ENCODE measurements at places on chromosomes 12 and 14.

DNA sequence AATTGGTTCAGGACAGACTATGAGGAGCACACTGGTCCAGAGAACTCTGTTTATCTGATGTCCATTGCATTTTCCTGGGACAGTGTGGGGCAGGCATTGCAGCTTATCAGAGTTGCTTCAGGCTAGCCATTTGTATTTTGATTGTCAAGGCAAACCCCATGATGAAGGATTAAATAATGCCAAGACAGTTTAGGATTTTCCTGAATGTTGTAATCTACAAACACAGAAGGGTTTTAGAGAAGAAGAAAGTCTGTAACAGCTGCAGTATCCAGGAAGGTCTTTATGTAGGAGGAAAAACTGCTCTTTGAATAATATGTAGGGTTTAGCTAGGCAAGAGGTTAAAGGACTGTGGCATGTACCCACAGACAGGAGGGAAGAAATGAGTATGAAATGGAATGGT, 32.2 kb upstream of the UNC79 start:
- DNase-seq = no peak

DNA sequence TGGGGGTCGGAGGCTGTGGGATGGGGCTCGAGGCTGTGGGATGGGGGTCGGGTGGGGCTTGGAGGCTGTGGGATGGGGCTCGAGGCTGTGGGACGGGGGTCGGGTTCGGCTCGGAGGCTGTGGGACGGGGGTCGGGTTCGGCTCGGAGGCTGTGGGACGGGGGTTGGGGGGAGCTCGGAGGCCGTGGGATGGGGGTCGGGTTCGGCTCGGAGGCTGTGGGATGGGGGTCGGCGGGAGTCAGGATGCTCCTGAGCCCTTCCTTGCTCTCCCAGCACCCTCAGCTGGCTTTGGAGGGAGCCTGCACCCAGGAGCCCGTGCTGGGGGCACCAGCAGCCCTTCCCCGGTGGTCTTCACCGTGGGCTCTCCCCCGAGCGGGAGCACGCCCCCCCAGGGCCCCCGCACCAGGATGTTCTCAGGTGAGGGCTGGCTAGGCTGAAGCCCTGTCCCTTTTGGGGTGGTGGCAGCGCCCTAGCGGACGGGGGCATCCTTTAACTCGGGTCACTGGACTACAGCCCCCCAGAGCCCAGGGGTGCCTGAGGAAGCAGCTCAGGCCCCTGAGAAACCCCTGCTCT, 11.9 kb upstream of the PUS1 start:
- DNase-seq = no peak

DNA sequence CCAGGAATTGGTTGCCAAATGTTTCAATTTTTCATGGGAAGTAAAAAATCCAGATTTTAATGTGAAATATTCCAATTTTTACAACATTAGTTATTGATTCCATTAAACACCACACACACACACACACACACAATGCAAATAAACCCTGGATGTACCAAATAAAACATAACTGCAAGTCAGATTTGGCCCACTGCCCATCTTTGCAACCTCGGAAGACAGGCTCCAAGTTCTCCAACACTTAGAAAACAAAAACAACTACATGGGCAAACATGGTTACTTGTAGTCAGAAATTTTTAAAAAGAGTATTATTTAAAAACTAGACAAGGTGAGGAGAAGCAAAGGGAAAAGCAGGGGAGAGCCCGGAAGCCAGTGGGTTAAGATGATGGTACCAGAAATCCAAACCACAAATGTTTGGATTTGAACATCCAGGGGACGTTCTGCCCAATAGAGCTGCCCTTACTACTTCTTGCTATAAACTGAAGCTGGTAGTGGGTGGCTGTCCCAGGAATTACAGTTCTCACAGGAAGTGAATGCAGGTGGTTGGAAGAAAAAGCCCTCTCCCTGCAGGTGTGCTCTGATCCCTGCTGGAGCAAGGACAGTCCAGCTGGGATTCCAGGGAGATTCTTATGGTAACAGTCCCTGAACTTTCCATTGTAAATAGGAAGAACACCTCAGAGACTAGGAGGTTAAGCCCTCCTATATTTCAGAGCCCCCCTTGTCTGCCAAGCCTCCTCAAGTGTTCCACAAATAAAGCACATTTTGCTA, 111.7 kb downstream of the SLC25A21 start:
- no peak for DNase-seq

DNA sequence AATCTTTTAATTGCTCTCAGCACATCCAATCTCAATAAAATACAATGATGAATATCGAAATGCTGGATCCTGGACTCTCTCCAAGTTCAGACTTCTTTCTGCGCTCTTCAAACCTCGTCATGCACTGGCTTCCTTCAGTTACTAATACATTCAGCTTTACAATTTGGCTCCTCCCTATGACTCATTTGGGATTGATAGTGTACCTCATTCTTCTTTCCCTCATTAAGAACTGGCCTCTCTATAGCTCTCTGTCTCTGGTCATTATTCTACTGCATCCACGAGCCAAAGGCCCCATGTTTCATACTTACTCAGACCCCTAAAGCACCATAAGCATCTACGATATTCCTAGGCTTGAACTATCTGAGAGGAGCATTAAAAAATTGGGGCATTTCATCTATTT, 4.9 kb downstream of the TSPAN8 start:
- DNase-seq = no peak

DNA sequence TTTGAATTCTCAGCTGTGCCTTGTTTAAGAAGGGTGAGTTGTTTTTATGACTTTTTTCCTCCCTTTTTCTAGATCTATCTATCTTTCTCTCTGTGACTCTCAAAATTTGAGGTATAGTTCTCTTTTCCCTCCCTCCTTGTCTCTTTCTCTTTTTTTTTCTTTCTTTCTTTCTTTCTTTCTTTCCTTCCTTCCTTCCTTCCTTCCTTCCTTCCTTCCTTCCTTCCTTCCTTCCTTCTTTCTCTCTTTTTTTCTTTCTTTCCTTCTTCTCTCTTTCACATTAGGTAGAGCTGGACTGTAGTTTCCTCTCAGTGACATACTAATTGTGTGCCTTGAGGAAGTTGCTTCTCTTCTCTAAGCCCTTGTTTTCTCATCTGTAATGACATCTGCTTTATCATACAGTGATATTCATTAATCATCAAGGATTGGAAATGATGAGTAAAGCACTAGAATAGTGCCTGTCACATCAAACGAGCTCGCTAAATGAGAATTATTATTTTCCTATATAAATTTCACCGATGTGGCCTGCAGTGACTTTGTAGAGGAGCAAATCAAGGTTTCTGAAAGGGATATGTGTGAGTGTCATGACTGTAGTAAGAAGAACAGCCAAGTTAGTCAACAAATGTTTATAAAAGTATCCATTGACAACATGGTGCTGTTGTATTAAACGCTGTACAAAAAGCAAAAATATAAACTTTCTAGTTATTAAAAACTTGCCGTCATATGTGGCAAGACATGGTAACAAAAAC, 78.9 kb upstream of the SLC38A2 start:
- no peak for DNase-seq

GRCh38 chr12:115763982-115764621, 513.4 kb downstream of the MED13L start:
- no peak for DNase-seq

- DNase-seq = no peak
Observed at GRCh38 chr14:54782751-54783659, 119.6 kb downstream of the GCH1 start.

DNA sequence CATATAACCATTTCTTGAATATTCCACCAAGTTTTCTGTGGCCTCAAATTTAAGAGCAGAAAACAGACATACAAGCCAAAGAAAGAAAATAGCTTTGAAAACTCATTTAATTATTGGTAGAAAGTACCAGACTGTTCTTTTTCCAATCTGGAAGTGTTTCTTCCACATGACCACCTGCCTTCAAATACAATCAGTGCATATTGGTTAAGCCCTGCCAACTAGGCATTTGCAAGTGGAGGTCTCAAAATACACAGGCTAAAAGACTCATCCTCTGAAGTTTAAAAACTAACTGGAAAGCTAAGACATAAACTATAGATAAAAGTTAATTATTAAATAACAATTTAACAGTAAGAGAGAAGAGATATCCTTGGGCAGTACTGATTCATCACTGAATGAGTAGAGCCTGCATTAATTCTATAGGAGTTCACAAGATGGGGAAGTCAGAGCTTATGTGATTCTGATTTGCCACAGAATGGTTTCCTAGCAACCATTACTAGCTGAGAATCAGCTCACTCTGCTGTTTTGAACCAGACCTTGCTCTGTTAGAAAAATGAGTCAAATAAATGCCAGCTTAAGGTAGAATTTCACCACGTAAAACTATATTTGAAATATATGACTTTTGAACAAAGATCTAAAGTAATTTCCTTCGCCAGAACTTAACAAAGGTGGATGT, 433.8 kb downstream of the FUT8 start:
- DNase-seq = no peak

- no peak for DNase-seq
Observed at GRCh38 chr14:36579573-36580140, 2.8 kb downstream of the NKX2-8 start.

GRCh38 chr14:73313151-73313550, 75.8 kb downstream of the PAPLN start:
- no peak for DNase-seq

GRCh38 chr12:116708826-116709756, 28.8 kb downstream of the SPRING1 start:
- peak; percentile 20 for DNase-seq

DNA sequence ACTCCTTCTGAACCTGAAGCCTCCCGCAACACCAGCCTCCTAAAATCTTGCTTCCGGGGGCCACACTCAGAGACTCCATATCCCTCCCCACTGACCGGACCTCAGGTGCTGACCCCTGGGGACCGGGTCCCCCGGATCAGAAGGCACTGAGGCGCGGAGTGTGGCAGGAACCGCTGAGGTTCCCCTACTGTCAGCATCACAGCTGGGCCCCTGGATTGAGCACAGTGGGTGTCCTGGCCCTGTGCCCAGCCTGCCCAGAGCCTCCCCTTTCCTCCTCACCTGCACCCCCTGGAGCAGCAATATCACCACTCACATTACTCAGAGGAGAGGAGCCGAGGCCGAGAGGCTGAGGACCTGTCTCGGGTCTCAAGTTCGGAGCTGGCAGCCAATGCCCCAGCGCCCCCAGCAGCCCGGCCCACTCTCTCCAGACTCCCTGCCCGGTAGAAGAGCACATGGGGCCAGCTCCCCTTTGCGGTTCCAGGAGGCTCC, 101.2 kb upstream of the EIF5 start:
- DNase-seq = no peak

DNA sequence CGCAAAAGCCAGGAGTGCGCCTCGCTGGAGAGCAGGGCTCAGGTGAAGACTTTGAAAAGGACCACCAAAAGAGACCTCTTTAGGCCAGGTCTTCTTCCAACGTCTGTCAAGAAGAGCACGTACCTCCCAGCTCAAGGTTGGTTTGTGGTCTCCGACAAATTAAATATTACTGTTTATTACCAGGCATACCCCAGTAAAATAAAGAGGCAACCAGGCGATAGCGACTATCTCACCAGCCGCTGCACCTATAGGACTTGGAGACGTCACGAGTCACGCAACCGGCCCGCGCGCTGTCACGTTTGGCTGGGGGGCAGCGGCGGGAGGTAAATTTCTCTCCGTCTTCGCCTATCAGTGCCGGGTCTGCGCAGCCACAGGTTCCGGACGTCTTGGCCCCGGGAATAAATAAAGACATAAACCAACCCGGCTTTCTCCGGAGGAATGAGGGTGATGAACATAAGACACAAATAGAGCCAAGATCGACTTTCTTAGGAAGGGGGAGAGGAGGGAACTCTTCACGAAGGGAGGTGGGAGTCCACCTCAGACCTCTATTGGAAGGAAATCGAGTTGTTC, 2.0 kb upstream of the TBX5 start:
- no peak for DNase-seq

DNA sequence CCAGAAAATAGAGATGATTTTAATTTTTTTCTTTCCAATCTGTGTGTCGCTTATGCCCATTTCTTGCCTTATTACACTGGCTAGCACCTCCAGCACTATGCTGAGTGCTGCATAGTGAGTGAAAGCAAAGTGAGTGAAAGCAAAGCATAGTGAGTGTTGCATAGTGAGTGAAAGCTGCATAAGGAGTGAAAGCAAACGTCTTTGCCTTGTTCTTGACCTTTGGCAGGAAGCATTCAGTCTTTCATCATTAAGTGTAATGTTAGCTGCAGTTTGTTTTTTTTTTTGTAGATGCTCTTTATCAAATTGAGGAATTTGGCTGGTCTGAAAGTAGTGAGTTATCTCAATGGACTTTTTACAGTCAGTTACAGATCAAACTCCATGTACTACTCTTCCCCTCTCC, 6.9 kb upstream of the CORO1C start:
- DNase-seq = no peak

DNA sequence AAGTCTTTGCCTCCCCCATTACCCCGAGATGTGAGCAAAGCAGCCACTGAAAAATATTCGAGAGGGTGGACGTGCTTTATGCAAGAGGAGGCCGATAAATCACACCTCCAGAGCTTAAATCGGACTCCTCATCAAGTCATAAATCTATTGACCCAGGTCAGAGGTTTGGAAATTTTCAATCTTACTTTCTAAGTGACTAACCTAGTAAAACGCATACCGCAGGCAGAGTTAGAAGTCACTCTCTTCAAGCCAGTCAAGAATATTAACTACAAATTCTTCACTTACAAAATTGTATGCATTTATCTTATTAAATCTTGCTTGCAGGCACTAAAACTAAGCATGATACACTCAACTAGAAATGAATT, 34.9 kb downstream of the GPHB5 start:
- DNase-seq = no peak

DNA sequence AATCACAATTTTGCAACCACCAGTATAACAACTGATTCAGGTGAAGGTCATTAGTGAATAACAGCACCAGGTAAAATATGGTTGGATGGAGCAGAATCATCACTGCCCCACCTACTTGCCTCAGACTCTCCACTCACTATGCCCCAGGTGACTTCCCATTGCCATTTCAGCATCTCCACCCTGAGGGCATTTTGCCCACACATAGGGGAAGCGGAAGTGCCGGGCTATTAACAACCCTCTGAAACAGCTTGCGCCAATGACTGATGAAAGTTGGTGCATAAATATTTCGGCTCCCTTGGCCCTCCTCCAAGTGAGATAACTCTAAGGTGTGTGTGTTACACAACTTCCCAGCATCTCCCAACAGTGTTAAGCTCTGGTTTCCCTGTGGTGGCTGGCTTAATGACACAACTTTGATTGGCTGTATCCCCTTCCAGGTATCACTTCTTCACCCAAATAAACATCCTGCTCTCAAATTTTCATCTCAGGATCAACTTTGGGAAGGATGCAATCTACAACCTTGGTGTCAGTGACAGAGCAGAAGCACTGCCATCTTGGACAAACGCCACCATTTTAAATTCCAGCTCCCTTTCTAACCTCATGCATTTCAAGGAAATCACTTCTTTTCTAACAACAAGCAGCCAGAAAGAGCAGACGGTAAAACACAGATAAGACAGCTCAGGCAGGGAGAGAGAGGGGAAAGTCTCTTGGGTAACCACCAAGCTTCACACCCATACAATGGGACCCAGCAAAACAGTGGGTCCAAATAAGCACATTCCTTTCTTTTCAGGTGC, 73.6 kb upstream of the PPP2R5C start:
- no peak for DNase-seq

GRCh38 chr14:23800811-23801210, 152.8 kb upstream of the DHRS4 start:
- no peak for DNase-seq

DNA sequence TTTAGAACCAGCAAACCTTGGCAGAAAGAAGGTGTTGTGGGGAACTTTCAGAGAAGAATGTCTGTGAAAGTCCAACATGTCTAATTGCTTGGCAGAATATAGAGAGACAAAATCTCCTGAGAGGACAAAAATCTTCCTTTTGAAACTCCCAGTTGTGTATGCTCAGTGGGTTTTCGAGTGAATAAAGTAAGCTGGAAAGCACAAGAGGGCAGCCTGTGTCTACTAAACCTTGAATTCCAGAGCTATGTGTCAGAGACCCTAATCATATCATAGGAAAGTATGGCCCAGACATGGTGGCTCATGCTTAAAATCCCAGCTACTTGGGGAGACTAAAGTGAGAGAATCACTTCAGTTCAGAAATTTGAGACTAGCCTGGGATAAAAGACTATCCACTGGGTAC, 661.2 kb downstream of the SLC16A7 start:
- no peak for DNase-seq
